ENCODE measurements at places on chromosomes 2 and 18. TPM values are rescaled to one million over a fixed set of nuclear protein-coding genes. Genes with fewer than 3 reads are reported as not detected.

GRCh38 chr2:172248785-172249187, 146.1 kb upstream of the DLX2 start:
- no peak for DNase-seq

- DNase-seq, result no peak
Observed at GRCh38 chr2:3108710-3109702, 268.6 kb downstream of the EIPR1 start.

DNA sequence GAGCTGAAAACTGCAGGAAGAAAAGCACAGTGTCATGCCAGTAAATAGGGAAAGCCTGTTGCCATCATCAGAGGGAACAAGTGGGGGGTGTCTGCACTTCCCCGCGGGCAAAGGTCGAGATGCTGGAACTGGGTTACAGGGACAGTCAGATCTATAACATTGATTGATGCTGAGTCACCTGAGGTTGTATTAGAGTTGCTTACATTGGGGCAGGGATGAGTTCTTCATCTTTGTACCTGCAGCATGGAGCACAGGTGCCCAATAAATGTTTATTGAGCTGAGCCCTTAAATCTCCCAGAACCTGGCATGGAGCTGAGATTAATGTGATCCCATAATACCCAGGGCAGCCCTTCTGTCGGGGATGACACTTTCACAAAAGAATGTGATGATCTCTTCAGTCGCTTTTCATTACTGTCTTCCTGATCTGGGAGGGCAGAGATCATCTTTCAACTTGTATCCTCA, 5.9 kb upstream of the RNF152 start:
- DNase-seq, result no peak

GRCh38 chr2:41963661-41964525, 83.9 kb upstream of the PKDCC start:
- no peak for DNase-seq

DNA sequence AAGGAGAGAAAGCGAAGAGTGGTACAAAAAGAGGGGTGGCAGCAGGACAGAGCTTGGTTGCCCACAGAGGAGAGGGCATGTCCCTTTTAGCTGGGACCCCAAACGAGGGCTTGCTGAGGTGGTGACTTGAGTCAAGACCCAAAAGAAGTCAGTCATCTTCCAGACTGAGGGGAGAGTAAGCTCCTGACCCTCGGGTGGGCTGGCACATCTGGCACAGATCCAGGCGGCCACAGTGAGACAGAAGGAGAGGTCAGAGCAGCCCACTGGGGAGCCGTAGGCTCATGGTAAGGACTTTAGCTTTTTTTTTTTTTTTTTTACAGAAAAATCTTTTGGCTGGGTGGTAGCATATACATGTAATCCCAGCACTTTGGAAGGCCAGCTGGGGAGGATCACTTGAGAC, 77.9 kb upstream of the ST6GAL2 start:
- DNase-seq, result no peak

- no peak for DNase-seq
Observed at GRCh38 chr2:168025487-168026202, 221.8 kb downstream of the STK39 start.

- DNase-seq, result no peak
Observed at GRCh38 chr2:98473995-98474780, 29.5 kb downstream of the INPP4A start.

DNA sequence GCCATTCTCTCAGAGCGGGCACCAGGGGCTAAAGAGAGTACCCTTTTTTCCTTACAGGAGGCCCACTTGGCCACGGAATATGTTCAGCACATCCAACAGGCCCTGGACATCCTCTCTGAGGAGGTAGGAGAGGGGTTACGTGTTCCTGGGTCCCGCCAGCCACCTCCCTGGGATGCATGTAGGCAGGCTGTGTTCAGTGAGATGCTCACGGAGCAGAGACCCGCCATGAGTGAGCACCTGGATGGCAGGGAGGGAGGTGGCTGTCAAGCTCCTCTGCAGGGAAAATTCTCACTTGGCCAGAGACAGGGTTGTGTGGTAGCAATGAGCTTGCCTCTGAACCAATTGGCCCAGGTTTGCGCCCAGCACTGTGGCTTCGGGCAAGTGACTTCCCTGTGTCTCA, 123.1 kb upstream of the PPP1CB start:
- no peak for DNase-seq

DNA sequence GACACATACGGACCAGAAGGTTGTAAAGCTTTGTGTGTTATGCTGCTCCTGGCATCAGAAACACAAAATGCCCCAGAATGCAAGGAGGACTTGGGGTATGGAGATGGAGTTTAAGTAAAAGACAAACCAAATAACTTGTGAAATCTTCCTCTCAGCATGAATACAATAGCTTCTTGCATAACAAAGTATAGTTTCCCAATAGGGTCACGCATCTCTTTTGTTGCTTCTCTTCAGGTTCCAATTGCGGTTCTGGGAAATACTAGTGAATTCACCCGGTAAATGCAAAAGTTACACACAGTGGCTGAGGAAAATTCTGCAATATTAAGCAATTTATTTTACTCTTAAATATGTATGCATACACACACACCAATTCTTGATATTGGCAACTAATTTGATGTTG, 339.2 kb upstream of the EPHA4 start:
- DNase-seq, result no peak

- DNase-seq, result peak; percentile 83
Observed at GRCh38 chr2:17518212-17519154, at the start of gene RAD51AP2. RAD51AP2 (minus strand) TSS chr2:17518440; CDS start chr2:17518415, 25 bp downstream.

DNA sequence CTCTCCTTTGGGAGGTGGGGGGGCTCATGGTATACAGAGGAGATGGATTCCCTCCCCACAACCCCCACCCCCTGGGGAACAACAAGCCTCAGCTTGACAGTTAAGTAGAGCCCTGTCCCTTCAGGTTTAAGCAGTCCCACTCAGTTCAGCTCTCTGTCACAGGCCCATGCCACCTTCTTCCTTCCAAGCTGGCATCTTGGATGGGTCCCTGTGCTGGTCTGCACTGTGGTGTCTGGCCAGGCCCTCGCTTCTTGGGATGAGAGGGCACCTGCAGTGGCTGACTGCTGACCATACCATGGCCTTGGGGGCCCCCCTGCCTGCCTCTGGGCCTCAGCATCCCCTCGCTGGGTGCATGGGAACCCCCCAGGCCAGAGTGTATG, 20.4 kb upstream of the GPR17 start:
- no peak for DNase-seq

GRCh38 chr18:43882358-43883055, 605.2 kb upstream of the SYT4 start:
- DNase-seq, result no peak

DNA sequence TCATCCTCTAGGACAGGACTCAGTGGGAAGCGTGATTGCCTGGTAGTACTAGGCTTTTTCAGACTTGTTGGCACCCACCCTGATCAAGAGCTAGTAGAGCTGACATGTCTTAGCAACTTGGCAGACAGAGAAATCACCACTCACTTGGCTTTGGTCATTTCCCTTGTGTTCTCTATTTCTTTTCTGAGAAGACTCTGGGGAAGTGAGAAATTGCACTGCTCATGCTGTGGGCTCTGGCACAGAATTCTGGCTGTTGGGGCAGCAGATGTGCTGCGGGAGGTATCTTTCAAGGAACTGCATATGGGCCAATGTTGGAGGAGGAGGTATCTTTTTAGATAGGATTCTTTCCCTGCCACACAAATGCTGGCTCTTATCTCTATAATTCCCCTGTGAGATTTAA, 529.1 kb upstream of the MEX3C start:
- DNase-seq, result no peak

The SLC23A3 gene
- not detected for polyA plus RNA-seq

The RFTN2 gene
- 5.2 TPM for polyA plus RNA-seq

The ZNF521 gene
- 2.1 TPM for polyA plus RNA-seq

The TRIM43 gene
- not detected for polyA plus RNA-seq

The SLC4A5 gene
- 0.37 TPM for polyA plus RNA-seq

The AQP12B gene
- polyA plus RNA-seq, result 0.19 TPM

The DPYSL5 gene
- 309 TPM for polyA plus RNA-seq

The RPIA gene
- 16.0 TPM for polyA plus RNA-seq

The GPR155 gene
- 2.8 TPM for polyA plus RNA-seq

The FNDC4 gene
- 23.0 TPM for polyA plus RNA-seq

The ASB18 gene
- polyA plus RNA-seq, result not detected

The DSG1 gene
- polyA plus RNA-seq, result 0.05 TPM

The GATA6 gene
- not detected for polyA plus RNA-seq
